ENCODE measurements at places on chromosomes 6 and 20. TPM values are rescaled to one million over a fixed set of nuclear protein-coding genes. Genes with fewer than 3 reads are reported as not detected.

The RNF217 gene
- total RNA-seq, result 13.2 TPM

The EYA2 gene
- 1.7 TPM for total RNA-seq

The DPPA5 gene
- total RNA-seq, result not detected

The RFX6 gene
- not detected for total RNA-seq

The MDFI gene
- total RNA-seq, result 3.3 TPM

The RAET1L gene
- not detected for total RNA-seq

DNA sequence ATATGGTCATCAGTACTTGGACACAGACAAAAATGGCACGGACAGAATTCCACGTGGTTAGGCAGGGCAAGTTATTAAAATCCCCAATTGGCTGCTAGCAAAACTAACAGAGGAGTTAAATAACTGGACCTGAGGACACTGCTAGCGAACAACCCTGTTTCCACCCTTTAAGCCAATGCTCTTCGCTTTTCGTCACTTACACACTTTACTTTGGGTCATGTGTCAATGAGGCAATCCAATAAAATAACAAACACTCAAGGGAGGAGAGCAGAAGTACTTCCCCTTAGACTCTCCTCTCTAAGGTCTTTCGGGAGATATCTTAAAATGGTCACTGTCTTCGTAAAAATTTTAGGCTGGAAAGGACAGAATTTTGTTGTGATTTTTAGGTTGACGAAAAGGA is 68.6 kb downstream of the LCA5 start:
- no peaks in the 10 kb centered on the region for H3K4me1 ChIP-seq
- no peak overlapping the region for H3K4me3 ChIP-seq
- DNase-seq, result no peak
- no peaks in the 10 kb centered on the region for H3K27me3 ChIP-seq
- no peak overlapping the region for H3K27ac ChIP-seq

- H3K4me3 ChIP-seq, result peak overlapping the region; percentile 83
- no peak for DNase-seq
- H3K27ac ChIP-seq, result peak overlapping the region; percentile 83
- peaks cover 3% of the 10 kb centered on the region for H3K36me3 ChIP-seq
These were observed 587 bp upstream of the BTN3A1 start for GRCh38 chr6:26401389-26401986.

- no peak overlapping the region for H3K27ac ChIP-seq
- no peak overlapping the region for H3K4me3 ChIP-seq
- DNase-seq, result no peak
- no peaks in the 10 kb centered on the region for H3K27me3 ChIP-seq
These were observed 34.0 kb downstream of the BPIFB4 start for GRCh38 chr20:33113387-33113908.

DNA sequence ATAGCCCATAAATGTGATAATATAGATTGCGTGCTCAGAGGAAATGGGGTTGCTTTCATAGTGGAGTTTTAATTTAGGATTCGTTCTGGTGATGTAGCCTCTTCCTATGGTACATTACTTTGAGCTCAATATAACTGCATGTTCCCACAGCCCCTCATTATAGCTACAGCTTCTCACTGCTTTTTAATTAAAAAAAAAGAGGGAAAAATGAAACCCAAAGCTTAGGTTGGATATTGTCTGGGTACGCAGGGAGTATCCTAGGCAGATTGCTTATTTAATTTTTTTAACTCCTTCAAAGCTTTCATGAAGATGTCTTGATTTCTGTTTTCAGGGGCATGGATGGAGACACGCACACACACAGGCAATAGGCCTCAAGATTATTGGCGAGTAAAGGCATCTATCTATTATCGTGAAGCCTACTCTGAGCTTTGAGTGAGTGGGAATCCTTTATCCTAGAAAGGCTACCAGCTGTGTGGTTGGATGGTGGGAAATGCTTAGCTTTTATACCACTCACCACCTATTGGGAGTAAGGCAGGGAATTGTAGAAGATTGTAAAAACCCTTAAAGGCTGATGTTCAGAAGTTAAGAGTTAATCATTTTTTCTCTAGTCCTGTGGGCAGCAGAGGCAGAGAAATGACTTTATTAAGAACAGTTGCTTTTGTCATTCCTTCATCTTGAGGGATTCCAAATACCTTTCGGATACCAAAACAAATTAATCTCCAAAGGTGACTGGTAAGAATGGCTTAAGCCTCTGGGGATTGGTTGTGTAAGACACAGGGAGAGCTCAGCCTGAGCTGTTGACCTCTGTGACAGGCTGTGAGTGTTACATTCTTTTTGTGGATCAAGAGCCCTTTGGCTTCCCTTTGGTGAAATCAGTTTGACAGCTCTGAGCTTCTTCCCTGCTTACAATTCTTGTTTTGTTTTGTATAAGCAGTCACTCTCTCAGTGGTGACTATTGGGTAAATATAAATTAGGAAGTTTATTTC is 33.4 kb downstream of the CTNNBL1 start:
- H3K4me1 ChIP-seq, result no peaks in the 10 kb centered on the region
- H3K4me3 ChIP-seq, result no peak overlapping the region
- H3K27ac ChIP-seq, result no peak overlapping the region
- no peak for DNase-seq
- H3K27me3 ChIP-seq, result no peaks in the 10 kb centered on the region

GRCh38 chr6:25637960-25638434 is 14.0 kb upstream of the SCGN start:
- H3K36me3 ChIP-seq, result no peaks in the 10 kb centered on the region
- no peaks in the 10 kb centered on the region for H3K27me3 ChIP-seq
- no peaks in the 10 kb centered on the region for H3K4me1 ChIP-seq

DNA sequence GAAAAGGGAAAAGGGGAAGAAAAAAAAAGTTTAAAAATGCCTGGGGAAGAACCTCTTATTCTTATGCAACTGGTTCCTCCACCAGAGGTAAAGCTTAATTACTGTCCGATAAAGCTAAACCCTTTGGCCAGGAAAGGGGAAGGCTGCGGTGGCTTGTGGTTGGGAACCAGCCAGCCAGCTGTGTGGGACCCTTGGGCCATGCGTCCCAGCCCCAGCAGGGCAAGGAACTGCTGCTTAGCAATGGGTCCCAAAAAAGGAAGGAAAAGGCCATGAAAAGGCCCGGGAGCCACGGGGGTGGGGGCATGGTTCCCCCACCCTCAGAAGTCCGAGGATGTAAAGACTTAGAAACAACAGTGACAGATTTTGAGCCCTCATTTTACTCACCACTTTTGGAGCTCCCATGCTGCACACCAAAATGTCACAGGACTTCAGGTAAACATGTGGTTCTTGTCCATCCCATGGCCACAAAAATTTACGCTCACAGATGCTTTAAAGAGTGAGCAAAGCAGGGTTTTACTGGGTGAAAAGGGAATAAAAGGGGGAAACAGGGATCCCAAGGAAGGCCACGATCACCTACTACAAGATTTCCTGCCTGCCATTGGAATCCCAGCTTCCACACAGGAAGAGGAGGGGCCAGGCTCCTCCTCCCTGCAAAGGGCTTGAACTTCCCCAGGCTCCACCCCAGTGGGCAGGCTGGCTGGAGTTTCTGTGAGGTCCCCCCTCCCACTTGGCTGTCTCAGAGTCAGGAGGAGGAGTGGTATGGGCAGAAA is 1234.7 kb upstream of the GJE1 start:
- no peaks in the 10 kb centered on the region for H3K4me1 ChIP-seq
- H3K27ac ChIP-seq, result no peak overlapping the region
- H3K36me3 ChIP-seq, result no peaks in the 10 kb centered on the region
- H3K27me3 ChIP-seq, result no peaks in the 10 kb centered on the region

DNA sequence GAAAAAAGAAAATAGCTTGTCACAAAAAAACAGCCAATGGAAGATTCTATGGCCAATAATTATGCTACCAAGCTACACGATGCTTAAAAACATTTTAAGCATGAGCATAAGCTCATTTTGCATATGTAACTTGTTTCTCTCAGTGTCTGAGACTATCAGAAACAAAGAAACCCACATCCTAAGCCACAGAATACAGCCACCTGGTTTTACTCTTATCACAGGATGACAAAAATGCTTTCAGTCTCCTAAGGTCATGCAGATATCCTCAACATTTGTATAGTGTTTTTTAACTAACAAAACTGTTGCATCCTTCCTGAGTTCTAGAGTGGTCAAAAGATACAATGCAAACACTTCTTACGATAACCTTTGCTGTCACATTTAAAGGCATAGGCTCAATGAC is 172.1 kb upstream of the RUNX2 start:
- no peak for DNase-seq
- no peaks in the 10 kb centered on the region for H3K36me3 ChIP-seq
- no peak overlapping the region for H3K27ac ChIP-seq
- no peaks in the 10 kb centered on the region for H3K4me1 ChIP-seq
- no peak overlapping the region for H3K4me3 ChIP-seq

- no peak for DNase-seq
- H3K27ac ChIP-seq, result no peak overlapping the region
- no peaks in the 10 kb centered on the region for H3K36me3 ChIP-seq
- H3K27me3 ChIP-seq, result no peaks in the 10 kb centered on the region
These were observed 49.1 kb downstream of the MAP7 start for GRCh38 chr6:136501096-136501495.

DNA sequence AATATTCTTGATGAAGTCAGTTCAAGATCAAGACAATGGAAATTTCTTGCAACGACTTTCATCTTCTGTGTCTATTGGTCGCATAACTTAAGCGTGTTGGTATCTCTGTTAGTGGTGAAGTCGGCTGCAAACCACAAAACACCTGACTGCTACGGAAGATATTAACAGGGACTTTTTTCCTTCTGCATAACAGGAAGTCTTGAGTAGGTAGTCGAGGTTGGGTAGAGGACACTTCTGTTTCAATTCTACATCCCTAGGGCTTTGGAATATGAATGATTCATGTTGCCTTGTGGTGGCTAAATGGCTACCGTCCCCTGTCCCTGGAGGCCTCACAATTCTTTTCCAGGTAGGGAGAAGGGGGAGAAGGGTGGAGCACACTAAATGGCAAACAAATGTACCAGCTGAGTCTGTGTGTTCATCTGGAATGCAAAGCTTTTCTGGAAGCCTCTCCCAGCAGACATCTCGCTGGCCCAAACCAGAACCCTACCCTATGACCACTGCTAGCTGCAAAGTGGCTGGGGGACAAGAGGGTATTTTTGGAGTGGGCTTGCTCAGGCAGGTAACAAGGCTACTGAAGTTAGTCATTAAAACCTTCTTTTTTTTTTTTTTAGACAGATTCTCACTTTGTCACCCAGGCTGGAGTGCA is 34.6 kb upstream of the NKX2-2 start:
- no peak overlapping the region for H3K27ac ChIP-seq
- H3K4me3 ChIP-seq, result no peak overlapping the region
- no peak for DNase-seq

DNA sequence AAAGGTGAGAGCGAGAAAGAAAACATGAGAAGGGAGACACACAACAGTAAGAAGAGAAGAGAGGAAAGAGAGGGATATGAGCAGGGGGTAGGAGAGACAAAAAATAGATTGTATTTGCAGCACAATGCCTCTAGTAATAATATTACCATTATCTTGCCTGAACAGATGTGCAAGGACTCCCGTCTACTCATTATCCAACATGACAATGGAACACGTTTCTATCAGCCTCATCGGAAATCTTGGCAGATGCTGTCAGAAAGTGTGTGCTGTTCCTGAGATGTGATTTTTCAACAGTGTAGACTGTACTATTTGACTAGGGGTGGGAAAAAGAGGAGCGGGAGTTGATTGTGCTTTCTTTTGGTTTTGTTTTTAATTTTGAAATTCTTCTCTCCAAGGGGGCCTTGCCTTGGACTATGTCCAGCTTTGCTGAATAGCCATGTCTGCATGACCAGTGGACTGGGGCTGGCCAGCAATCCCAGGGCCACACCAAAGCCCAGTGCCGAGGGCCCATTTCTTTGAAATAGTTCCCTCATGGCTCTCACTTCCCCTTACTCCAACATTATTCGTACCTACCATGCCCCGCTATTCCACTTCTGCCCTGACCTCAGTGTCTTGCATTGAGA is 11.3 kb upstream of the TRAM2 start:
- H3K36me3 ChIP-seq, result no peaks in the 10 kb centered on the region
- H3K27ac ChIP-seq, result no peak overlapping the region
- DNase-seq, result no peak
- H3K4me1 ChIP-seq, result peaks cover 6% of the 10 kb centered on the region
- H3K4me3 ChIP-seq, result no peak overlapping the region

- no peak overlapping the region for H3K27ac ChIP-seq
- no peaks in the 10 kb centered on the region for H3K36me3 ChIP-seq
- no peaks in the 10 kb centered on the region for H3K27me3 ChIP-seq
- no peak for DNase-seq
These were observed 1524.3 kb downstream of the HACE1 start for GRCh38 chr6:103335412-103335811.

DNA sequence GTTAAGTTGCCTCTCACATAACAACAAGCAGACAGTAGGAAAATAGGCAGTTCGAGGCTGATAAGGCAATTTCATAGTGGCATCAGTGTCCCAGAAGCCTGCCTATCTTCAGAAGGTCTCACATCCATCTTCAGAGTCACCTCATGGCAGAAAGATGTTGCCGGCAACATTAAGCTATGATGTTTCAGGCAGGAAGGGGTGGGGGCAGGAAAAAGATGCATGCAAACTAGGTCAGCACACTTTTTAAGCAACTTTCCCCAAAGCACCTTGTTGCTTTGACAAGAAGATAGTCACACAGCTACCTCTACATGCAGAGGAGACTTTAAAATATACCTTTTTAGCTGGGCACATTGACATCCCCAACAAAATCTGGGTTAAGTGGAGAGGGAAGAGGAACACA is 43.2 kb upstream of the SMIM8 start:
- no peak overlapping the region for H3K27ac ChIP-seq
- no peaks in the 10 kb centered on the region for H3K27me3 ChIP-seq
- H3K4me1 ChIP-seq, result peaks cover 2% of the 10 kb centered on the region
- no peak overlapping the region for H3K4me3 ChIP-seq
- H3K36me3 ChIP-seq, result no peaks in the 10 kb centered on the region
- no peak for DNase-seq

GRCh38 chr6:53578371-53578770 is 33.5 kb upstream of the GCLC start:
- H3K27ac ChIP-seq, result no peak overlapping the region
- peaks cover 4% of the 10 kb centered on the region for H3K4me1 ChIP-seq
- DNase-seq, result no peak
- no peaks in the 10 kb centered on the region for H3K36me3 ChIP-seq
- H3K27me3 ChIP-seq, result no peaks in the 10 kb centered on the region

DNA sequence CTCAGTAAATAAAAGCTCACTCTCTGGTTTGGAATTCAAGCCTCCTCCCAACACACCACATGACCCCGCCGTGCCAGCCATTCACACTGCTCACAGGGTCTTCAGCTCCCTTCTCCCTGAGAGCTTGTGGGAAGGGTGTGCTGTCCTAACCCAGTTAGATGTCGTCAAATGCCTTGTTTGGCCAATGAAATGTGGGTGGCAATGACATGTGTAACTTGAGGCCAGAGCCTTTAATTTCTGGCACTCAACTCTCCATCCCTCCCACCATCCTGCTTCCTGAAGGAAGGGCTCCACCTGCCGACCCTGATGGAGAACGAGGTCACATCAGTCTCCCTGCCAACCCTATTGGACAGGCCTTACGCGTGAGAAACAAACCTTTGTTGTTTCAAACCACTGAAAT is 224.5 kb upstream of the AGPAT4 start:
- H3K27me3 ChIP-seq, result no peaks in the 10 kb centered on the region
- no peak overlapping the region for H3K27ac ChIP-seq
- H3K4me3 ChIP-seq, result no peak overlapping the region
- no peaks in the 10 kb centered on the region for H3K4me1 ChIP-seq
- no peaks in the 10 kb centered on the region for H3K36me3 ChIP-seq

GRCh38 chr20:46624946-46625345 is 26.3 kb downstream of the SLC13A3 start:
- no peak overlapping the region for H3K4me3 ChIP-seq
- no peaks in the 10 kb centered on the region for H3K27me3 ChIP-seq
- H3K4me1 ChIP-seq, result no peaks in the 10 kb centered on the region
- no peaks in the 10 kb centered on the region for H3K36me3 ChIP-seq
- no peak overlapping the region for H3K27ac ChIP-seq
